ENCODE measurements at places on chromosomes 4 and X.

GRCh38 chrX:6961286-6962005, 186.1 kb upstream of the STS start:
- no peak for DNase-seq

GRCh38 chrX:152635941-152636340, 1.8 kb upstream of the GABRQ start:
- DNase-seq, result peak; percentile 71

- peak; percentile 12 for DNase-seq
Observed at GRCh38 chr4:83771113-83771705, 235.3 kb downstream of the GPAT3 start.

DNA sequence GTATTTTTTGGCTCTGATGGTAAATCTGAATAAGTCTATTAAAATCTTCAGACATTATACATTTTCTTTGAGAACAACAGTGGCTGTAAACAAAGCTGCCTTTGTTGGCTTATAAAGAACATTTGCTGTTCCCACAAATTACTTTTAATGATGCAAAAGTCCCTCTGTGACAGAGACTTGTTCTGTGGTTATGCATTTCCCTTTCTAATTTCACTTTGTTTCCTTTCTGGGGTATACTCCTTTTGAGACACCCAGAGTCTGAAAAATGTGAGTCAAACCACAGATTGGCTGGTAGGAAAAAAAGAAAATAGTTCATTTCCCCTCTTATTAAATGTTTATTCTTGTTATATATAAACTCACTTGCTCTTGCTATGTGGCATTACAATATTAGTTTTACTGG, 402.4 kb downstream of the PACRGL start:
- no peak for DNase-seq

- DNase-seq, result no peak
Observed at GRCh38 chr4:127988638-127989037, 23.4 kb downstream of the ABHD18 start.

GRCh38 chr4:121684016-121684415, 12.8 kb downstream of the ANXA5 start:
- DNase-seq, result no peak

DNA sequence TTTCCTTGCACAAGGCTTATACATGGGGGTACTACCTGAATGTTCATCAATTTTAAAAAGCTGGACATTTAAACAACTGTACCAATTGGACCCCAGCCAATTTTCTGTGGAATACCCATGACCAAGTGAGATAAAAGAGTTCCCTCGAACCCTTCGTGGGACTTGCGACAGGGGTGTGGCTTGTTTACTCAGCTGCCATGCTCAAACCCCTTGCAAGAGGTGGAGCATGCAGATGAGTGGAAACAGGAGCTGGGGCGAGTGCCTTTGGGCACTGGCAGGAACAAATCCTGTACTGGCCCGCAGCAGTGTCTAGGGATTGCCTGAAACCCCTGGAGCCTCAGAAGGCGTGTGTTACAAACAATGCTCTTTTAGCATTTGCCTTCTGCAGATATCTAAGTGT, 144.2 kb downstream of the PDHA2 start:
- no peak for DNase-seq

DNA sequence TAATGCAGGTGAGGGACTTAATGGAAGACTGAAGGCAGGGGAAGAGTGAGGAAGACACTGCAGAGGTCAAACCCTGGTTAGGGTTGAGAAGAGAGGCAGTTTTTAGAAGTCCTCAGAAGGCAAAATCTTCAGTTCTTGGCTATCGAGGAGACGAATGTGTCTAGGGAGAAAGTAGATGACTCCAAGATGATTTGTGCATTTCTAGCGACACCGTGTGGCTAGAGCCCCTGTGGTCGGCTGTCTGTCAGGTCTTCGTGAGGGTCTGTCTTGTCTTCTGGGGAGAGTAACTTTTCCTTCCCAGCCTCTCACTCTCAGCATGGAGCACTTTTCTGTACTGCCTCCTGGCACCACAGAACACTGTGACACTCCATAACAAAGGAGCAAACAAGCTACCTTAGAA, 458.1 kb downstream of the STIM2 start:
- DNase-seq, result no peak

- DNase-seq, result no peak
Observed at GRCh38 chr4:54225598-54226403, 3.3 kb upstream of the PDGFRA start.

DNA sequence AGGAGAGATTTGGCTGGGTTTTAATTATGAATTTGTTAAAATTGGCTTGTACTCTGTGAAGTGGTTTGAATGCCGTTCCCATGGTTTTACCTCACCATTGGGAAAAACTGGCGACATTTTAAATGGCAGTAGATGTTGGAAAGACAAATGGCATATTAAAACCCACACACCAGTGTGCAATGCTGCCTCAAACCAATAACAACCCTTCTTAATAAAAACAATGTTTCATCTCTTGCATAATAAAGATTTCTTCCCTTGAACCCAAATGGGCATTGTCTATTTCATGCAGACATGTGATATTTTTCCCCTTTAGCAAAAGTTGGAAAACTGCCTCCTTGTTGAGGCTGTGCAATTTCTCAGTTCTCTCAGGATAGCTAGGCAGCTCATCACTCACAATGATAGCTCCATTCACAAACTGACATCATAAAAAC, 33.7 kb downstream of the GABRB1 start:
- no peak for DNase-seq

GRCh38 chr4:70179811-70180210, 15.7 kb upstream of the ODAM start:
- DNase-seq, result no peak

DNA sequence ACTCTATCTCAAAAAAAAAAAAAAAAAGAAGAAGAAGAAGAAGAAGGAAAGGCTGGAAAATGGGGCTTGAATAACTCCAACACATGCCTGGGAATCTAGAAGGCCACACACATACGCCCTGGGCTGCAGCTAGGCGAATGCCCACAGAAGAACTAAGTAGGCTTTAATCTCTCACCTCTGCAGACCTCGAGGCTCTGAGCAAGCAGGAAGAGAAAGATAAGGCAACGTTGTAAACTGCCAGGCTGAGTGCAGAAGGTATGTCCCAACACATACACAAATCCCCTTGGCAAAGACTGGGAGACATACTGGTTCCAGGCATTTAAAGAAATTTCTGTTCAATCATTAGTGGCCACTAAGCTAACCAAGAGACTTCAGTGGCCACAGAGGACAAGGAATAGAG, 18.4 kb downstream of the SLC38A5 start:
- DNase-seq, result no peak

DNA sequence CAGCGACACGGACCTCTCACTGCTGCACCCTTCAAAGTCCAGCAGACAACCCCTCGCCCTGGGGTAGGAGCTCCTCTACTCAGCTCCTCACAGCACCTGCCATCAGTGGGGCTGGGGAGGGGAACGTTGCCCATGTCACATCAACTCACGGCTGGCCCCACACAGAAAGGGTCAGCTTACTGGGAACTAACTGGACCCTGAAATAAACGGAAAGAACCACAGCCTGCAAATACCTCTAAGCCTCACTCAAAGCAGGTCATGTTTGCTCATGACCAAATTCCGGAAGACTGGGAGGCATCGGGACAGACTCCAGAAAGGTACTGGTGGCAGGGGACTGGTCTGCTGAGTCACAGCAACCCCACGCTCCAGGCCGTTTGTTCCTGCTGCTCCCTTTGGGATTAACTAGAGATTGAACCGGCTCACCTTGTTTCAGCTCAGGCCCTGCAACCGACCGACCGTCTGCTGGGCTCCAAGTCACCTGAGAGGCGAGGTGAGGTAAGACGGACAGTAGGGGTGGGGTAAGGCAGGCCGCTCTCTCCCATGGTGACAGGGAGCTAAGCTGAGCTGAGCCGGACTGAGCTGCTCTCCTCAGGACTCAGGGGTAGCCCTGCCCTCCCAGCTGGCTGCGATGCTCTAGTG, 5.6 kb downstream of the G6PD start:
- DNase-seq, result no peak
